ENCODE measurements at places on chromosomes 1 and 21.

DNA sequence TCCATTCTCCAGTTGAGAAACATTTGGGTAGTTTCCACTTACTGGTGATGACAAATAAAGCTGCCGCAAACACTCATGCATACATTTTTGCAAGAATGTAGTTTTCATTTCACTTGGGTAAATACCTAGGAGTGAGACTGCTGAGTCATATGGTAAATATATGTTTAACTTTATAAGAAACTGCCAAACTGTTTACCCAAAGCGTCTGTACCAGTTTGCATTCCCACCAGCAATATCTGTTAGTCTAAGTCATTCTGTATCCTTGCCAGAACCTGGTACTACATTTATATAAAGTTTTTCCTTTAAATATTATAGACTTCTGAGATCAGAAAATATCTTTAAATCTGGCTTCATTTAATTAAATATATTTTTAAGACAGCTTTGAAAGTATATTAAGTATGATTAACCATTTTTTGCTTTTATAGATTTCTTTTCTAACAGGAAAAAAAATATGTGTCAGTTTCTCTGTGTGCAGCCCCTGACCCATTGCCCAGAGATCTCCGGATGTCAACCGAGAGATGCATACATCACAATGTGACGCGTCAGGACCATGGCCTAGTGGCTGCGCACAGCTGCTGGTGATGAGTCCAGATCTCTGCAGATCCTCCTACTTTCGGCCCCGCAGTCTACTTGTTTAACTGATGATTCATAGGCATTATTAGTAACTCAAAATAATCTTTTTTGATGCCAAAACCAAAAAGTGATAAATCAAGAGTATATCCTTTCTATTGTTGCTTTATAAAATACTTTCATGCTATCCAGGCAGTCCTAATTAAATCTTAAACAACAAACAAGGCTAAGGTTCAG lies 227.1 kb upstream of the MAP1LC3C start:
- peak; percentile 6 for DNase-seq

GRCh38 chr1:1058921-1059493 lies 15.1 kb downstream of the RNF223 start:
- DNase-seq: peak; percentile 80

DNA sequence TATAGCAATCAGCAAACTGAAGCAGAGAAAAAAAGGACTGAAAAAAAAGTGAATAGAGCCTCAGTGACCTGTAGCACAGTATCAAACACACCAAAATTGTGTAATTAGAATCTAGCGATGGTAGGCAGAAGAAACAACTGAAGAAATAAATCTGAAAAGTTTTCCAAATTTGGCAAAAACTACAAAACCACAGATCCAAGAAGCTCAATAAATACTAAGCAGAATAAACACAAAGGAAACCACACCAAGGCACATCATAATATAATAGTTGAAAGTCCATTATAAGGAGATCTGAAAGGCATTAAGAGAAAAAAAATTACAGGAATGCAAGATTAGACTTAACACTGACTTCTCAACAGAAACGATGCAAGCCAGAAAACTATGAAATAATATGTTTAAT lies 7.1 kb upstream of the IL12RB2 start:
- DNase-seq: no peak

DNA sequence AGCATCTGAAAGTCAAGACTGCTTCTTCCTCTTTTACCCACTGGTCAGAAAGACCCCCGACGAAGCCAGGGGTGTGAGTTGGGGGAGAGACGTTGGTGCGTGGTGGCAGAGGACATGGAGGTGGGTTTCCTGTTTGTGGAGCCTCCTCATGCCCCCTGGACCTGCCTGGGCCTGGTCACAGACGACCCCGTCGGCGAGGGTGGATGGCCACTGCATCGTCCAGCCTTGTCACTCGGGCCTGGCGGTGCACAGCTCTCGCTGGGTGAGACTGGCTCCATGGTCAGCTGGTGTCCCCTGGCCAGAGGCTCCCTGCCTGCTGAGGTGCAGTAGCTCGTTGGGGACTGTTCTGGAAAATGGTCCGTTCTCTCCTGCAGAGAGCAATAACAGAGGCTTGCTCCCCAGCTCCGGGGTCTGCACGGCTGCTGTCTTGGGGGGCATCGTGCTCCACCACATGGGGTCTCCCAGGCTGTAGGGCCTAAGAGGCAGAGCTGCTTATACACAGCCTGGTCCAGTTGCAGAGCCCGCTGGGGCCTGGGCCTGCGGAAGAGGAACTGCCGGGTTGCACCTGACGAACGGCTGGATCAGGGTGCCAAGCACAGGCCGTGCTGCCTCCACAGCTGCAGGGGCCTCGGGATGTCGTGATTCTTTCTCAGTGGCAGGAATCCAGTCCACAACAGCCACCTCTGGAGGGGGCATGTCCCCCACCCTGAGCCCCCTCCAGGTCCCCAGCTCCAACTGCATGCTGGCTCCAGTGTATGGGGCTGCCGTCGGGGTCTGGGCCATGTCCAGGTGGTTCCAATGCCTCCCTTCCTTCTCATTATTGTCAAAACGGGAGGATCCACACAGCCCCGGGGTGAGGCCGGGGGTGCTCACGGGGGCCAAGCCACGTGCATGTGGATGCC lies 18.0 kb upstream of the ACTRT2 start:
- DNase-seq: no peak

- DNase-seq: peak; percentile 63
Observed at GRCh38 chr1:27045973-27046558, 33.4 kb upstream of the TENT5B start.

DNA sequence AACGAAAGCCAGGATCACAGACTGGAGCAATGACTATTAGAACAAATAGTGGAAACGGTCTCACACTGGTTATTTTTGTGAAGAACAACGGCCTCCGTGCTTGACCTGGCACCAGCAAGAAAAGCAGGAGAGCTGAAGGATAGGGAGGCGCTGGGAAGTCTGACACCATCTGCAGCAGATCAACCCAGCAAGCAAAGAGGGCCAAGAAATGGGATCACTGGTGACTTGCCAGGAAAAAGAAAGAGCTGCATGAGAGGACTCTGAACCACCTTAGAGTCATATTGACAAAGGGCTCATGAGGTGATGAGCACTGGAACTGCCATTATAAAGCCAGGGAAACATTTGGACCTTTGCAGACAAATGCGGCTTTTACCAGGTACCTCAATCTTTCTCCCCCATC lies 25.0 kb downstream of the MTOR start:
- DNase-seq: no peak

GRCh38 chr21:31278511-31279130 lies 65.4 kb downstream of the TIAM1 start:
- DNase-seq: no peak

DNA sequence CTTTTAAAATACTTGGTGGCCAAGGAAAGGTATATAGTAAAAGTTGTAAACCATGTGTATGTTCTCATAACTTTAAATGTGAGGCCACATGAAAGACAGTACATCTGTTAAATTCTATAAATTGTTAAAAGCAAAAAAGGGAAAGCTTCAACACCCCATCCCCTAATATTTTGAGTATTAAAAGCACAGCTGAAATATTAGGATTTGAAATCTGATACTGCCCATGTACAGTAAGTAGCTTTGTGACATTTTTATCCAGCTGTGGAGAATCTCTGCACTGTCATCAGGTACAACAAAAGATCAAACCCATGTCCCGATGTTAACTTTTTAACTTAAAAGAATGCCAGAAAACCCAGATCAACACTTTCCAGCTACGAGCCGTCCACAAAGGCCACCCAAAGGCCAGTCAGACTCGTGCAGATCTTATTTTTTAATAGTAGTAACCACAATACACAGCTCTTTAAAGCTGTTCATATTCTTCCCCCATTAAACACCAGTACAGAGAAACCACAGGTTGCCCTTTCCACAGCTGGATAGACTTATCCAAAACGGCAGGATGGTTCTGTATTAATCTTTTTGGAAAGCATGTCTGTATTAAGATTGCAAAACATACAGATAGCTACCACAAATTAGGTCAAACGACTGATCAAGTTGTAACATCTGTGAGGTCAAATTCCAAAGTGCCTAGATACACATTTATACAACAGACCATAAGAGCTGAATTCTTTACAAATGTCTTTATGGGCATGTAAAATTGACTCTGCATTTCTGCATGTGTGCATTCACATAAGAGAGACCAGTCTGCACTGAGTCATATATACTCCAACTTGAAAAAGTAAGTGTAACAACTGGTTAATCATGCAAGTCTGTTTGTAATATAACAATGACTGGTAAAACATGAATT lies 5.2 kb downstream of the IRF2BP2 start:
- DNase-seq: peak; percentile 58

GRCh38 chr1:910881-911721 lies 12.6 kb upstream of the SAMD11 start:
- DNase-seq: peak; percentile 54

DNA sequence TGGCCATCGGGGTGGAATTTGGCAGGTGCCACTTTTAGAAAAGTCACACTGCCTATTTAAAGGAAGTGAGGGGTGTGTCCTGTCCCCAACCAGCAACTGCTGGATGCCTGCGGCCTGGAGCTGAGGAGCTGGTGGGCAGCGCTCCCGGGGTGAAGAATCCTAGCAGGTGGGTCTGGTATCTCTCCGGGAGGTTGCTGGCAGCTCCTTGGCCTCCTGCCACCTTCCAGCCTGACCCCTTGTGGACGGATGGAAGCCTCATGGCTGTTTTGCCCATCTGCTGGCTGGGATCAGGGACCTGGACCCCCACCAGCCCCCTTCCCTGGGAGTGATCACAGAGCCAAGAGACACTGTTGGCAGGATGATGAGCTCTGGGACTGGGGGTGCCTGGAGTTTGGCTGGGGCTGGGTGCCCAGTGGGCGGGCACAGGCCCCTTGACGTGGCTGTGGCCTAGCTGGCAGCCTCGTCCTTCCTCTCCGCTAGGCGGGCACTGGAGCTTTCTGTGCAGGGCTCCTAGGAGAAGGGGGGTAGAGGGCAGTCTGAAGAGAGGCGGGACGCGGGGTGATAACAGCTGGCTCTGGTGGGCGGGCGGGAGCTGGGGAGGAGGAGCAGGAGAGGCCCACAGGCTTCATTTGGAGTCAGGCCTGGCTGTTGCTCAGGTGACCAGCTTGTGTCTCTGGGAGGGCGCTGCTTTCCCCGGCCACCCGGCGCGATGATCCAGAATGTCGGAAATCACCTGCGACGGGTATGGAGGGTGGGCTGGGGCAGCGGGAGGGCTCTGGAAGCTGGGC lies at the start of gene ACOT11:
TSS of gene ACOT11 (plus strand) at position 628 of the 788 bp plus-strand sequence. CDS start at position 710, 82 bp downstream.
- peak; percentile 91 for DNase-seq

GRCh38 chr1:187078916-187079315 lies 250.2 kb downstream of the PLA2G4A start:
- no peak for DNase-seq

- no peak for DNase-seq
Observed at GRCh38 chr1:166113031-166113430, 53.8 kb downstream of the FAM78B start.

DNA sequence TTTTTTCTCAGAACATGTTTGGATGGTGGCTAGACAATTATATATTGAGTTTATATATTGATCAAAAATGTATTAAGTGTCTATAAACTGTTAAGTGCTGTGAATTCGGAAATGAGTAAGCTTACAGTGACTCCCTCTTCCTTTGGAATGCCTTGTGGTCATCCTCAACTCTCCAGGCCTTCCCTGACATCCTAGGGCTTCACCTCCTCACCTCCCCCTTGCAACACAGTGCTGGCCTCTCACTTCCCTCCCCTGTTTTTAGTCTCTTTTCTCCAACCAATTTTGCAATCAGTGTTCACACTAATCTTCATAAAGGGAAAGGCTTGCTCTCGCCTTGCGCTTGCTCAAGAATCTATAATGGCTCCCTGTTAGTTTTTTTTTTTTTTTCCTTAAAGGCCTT lies 95.1 kb upstream of the C1orf21 start:
- DNase-seq: no peak

- DNase-seq: no peak
Observed at GRCh38 chr1:169680377-169681019, 30.9 kb downstream of the SELL start.

GRCh38 chr1:26719205-26719604 lies 23.4 kb downstream of the ARID1A start:
- no peak for DNase-seq

DNA sequence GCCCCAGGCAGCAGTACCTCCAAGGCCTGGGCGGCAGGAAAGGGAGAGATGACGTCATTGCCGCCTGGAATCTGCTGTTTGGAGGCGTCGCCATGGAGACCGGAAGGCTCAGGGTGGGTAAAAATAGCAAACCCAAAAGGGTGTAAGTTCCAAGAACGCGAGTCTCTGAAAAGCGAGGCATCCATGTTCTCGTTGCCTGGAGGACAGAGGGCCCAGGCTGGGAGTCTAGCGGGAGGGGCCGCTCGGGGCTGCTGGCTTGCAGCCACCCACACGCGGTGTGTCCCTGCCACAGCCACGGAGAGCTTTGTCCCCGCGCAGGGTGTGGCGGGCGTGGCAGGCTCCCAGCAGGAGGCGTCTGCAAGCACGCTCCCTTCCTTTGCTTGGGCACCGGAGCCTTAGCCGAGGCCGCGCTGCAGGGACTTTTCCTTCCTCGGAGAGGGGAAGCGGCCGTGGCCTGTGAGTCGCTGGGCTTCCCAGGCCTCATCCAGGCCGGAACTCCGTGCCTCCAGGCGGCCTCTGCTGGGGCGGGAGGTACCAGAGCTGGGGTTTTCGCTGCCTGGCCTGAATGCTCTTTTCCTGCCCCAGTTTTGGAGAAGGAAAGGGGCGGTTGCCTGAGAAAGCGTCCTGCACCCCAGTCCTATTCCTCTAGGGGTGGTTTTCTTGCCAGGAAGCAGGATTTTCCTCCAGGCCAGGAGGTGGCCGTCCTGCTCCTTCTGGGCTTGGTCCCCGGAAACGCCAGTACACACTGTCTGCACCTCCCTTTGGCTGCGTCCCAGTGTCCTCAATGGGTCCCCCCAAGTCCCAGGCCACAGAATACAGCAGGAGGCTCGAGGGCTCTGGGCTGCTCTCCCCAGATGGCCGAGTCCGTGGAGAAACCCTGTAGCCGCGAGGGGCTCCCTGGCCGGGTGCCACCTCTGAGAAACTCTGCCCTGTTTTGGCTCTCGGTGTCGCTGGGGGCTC lies 15.3 kb upstream of the SKI start:
- DNase-seq: no peak

- DNase-seq: no peak
Observed at GRCh38 chr1:227396539-227397353, 78.5 kb upstream of the CDC42BPA start.

- no peak for DNase-seq
Observed at GRCh38 chr1:230641900-230642262, 400 bp upstream of the COG2 start.

GRCh38 chr1:43455213-43455889 lies 1.6 kb upstream of the HYI start:
- peak; percentile 92 for DNase-seq
